ENCODE measurements at places on chromosomes 6 and 20. TPM values are rescaled to one million over a fixed set of nuclear protein-coding genes. Genes with fewer than 3 reads are reported as not detected.
A peak's percentile ranks its signal among the peaks of the same experiment; 100 is the strongest.

Gene BPIFA1
- total RNA-seq: not detected

DNA sequence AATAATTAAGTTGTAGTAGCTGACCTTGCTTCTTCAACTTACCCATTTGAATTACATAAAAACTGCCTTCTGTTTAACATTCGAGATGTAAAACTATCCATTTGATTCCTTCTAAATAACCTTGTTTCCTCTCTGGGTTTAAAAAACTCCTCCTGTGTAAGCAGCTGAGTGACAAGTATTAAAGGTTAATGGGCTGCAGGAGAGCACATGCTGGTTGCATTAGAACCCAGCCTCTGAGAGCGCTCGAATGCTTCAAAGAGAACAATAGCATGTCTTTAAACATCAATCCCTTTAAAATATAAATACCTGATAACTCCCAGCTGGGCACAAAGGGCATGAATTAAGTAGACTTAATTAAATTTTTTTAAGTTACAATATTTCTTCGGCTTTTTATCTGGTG lies 215.8 kb downstream of the EYA4 start:
- no peaks in the 10 kb centered on the region for H3K36me3 ChIP-seq
- H3K27ac ChIP-seq: no peak overlapping the region
- no peaks in the 10 kb centered on the region for H3K27me3 ChIP-seq
- H3K4me3 ChIP-seq: no peak overlapping the region

DNA sequence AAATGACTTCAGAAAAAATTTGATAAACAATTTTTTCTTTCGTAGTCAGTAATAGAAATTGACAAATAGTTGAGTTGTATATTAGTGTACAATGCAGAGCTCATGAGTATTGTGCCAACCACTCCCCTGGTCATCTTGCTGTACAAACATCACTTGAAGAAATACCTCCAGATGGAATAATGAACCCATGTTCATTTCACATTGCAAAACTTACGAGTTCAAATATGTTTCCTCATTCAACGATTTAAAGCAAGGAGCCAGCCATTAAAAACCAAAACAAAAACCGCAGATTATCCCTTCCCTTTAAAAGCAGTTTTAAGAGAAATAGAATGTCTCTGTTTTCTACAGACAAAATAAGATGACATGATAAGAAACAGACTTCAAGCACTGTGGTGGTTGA lies 62.5 kb downstream of the RALGAPA2 start:
- no peaks in the 10 kb centered on the region for H3K36me3 ChIP-seq
- DNase-seq: no peak
- H3K4me3 ChIP-seq: no peak overlapping the region
- H3K4me1 ChIP-seq: peaks cover 1% of the 10 kb centered on the region
- no peaks in the 10 kb centered on the region for H3K27me3 ChIP-seq

GRCh38 chr6:167851370-167851952 lies 24.8 kb downstream of the AFDN start:
- no peaks in the 10 kb centered on the region for H3K27me3 ChIP-seq
- DNase-seq: no peak
- H3K27ac ChIP-seq: no peak overlapping the region
- no peak overlapping the region for H3K4me3 ChIP-seq

GRCh38 chr20:47035026-47035590 lies 140.5 kb downstream of the EYA2 start:
- no peaks in the 10 kb centered on the region for H3K36me3 ChIP-seq
- H3K27ac ChIP-seq: no peak overlapping the region
- H3K4me3 ChIP-seq: no peak overlapping the region
- no peak for DNase-seq
- no peaks in the 10 kb centered on the region for H3K27me3 ChIP-seq

DNA sequence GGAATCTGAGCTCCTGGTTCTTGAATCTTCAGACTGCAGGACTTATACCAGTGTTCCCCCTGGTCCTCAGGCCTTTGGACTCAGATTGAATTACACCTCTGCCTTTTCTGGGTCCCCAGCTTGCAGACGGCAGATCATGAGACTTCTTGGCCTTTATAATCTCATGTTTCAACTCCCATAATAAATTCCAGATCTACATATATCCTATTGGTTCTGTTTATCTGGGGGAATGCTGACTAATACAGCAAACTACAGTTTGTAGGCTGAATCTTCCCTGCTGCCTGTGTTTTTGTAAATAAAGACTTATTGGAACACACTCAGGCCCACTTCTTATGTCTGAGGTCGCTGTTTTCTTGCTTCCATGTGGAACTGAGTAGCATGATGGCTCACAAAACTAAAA lies 184.7 kb downstream of the HDGFL1 start:
- H3K4me3 ChIP-seq: no peak overlapping the region
- no peak for DNase-seq
- no peak overlapping the region for H3K27ac ChIP-seq

DNA sequence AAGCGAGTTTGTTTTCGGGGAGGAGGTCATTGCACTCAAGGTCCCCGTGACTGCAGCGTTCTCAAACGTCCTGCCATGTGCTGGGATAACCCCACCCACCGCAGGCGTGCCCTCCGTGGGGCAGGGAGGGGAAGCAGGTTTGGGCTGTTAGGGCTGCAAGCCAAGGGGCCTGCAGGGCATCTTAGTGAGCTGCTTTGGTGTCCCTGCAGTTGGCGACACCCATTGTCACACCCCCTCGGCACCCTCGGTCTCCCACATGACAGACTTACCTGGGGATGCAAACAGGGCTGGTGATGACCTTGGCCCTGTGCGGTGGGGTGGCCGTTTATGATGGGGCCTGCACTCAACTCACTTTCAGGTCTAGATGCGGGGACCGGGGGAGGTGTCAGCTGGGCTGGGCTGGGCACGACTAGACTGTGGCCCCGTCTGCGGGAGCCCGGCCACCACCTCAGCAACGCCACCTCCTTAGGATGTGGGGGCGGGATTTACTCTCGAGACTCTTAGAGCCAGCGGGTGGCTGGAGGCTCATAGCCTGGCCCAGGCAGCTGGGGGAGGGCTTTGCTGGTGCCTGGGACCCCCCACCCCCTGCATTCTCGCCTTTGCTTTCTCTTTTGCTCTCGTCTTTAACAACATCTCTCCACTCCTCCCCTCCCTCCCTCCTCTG lies 6.5 kb upstream of the GATA5 start:
- DNase-seq: no peak
- no peaks in the 10 kb centered on the region for H3K27me3 ChIP-seq
- H3K36me3 ChIP-seq: no peaks in the 10 kb centered on the region
- H3K4me1 ChIP-seq: peaks cover 15% of the 10 kb centered on the region
- no peak overlapping the region for H3K27ac ChIP-seq

- H3K4me1 ChIP-seq: peaks cover 17% of the 10 kb centered on the region
- DNase-seq: peak; percentile 85
- no peaks in the 10 kb centered on the region for H3K36me3 ChIP-seq
- H3K4me3 ChIP-seq: no peak overlapping the region
These were observed 39.7 kb downstream of the TGM2 start for GRCh38 chr20:38125157-38126056.

DNA sequence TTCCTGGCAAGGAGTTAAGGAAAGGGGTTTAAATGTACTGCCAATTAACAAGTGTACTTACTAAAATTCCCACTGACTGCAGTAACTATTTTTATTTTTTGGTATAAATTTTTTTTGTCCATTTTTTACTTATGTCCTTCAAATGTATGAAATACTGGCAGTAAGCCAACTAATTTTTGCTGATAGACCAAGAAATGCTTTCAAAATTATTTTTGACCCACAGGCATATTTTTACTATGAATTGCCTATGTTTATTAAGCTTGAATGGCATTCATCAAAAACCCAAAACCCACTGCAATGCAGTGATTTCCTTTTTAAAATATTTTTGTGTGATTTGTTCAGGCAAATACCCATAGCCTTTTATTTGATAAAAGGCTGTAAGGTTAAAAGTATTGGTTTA lies 560.1 kb downstream of the UTRN start:
- no peak for DNase-seq
- no peaks in the 10 kb centered on the region for H3K4me1 ChIP-seq
- no peaks in the 10 kb centered on the region for H3K36me3 ChIP-seq
- no peak overlapping the region for H3K4me3 ChIP-seq
- no peak overlapping the region for H3K27ac ChIP-seq
- no peaks in the 10 kb centered on the region for H3K27me3 ChIP-seq

Gene PKHD1
- total RNA-seq: 0.05 TPM

- no peak overlapping the region for H3K4me3 ChIP-seq
- no peaks in the 10 kb centered on the region for H3K27me3 ChIP-seq
- H3K27ac ChIP-seq: no peak overlapping the region
These were observed 236.9 kb downstream of the CD109 start for GRCh38 chr6:73932866-73933265.

Gene PLA2G7
- 0.18 TPM for total RNA-seq

Gene ID4
- total RNA-seq: 49.2 TPM

DNA sequence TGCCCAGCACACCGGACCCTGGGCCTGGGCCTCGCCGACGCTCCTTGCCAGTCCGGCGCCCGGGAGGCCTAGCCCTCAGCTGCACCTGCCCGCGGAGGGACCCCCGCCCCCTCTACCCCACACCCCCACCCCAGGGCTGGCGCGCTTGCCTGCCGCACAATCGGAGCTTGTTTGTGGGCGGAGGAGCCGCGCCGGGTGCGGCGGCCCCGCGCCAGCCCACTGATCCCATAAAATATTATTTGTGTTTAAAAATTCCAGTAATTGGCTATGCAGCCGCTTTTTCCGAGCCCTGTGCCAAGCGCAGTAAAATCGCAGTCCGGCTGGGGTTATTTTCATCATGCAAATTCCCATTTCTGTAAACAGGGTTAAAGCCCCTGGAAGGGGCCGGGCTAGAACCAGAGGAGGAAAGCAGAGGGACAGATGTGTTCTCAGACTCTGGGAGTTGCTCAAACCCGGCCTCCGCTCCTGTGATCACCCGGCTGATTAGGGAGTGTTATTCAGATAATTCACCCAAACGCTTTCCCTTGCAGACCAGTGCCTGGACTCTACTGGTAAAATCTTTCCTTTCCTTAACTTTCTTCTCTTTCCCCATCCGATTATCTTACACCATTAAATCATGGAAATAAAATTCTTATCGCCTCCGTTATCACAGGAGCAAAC lies 93.1 kb downstream of the NCR2 start:
- H3K27ac ChIP-seq: peak overlapping the region; percentile 42
- H3K4me1 ChIP-seq: peaks cover 14% of the 10 kb centered on the region
- H3K36me3 ChIP-seq: no peaks in the 10 kb centered on the region
- DNase-seq: peak; percentile 58

DNA sequence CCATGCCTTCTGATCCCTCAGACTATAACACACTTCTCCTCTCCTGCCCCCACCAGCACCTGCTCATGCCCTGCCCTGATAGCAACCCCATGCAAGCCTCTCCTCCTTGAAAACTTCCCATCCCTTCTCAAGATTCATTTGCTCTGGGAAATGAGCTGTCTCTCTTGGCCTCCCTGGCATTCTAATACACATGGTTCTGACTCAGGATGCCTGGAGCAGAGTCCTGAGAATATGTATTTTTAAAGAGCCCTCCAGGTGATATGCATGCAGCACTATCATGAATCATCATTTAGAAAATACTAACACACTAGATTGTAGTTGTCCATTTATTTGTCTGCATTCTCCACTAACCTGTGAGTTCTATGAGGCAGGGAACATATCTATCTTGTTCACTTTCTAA lies 26.6 kb downstream of the HDGFL1 start:
- H3K27me3 ChIP-seq: no peaks in the 10 kb centered on the region
- H3K4me1 ChIP-seq: no peaks in the 10 kb centered on the region
- no peaks in the 10 kb centered on the region for H3K36me3 ChIP-seq

DNA sequence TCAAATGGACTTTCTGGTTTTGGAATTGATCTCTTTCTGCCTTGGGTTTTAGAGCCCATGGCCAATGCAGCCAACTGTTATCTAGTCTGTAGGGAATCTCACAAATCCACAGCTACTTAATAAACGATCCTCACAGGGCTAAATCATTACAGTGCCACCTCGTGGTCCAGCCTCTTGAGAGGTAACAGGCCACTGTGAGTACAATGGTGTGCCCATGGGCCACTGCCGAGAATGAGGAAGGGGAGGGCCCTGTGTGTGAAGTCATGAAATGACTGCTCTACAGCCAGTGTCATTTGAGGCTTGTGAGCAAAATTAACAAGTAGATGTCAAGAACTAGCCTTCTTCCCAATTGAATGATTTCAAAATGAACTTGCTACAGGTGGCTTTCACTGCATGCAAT lies 54.3 kb upstream of the GMPR start:
- no peak overlapping the region for H3K4me3 ChIP-seq
- H3K36me3 ChIP-seq: no peaks in the 10 kb centered on the region
- no peak overlapping the region for H3K27ac ChIP-seq

- DNase-seq: no peak
- H3K36me3 ChIP-seq: no peaks in the 10 kb centered on the region
- H3K27me3 ChIP-seq: no peaks in the 10 kb centered on the region
These were observed 17.3 kb downstream of the GGTLC1 start for GRCh38 chr20:23971310-23971709.

Gene GLYATL3
- total RNA-seq: not detected

Gene RIPPLY2
- 0.23 TPM for total RNA-seq

Gene KHDC1L
- not detected for total RNA-seq

Gene BPIFB4
- total RNA-seq: not detected

Gene ULBP3
- total RNA-seq: 0.66 TPM

DNA sequence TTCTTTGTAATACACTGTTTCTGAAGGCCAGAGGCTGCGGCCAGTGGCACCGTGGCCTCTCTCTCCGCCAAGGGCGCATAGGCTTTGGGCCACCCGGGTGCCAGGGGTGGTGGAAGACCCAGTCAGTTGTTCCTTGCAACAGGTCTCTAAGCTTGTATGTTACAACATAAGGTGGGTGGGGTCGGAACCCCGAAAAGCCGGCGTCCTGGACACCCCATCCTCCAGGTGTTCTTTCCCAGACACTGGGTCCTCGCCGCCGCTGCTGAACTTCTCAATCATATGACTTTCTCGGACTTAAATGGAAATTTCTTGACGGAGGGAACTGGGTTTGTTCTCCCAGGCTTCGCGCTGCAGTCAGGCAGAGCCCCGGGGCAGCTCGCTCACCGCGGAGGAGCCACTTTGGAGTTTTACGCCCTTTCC lies 983 bp upstream of the KCNQ5 start:
- peaks cover 6% of the 10 kb centered on the region for H3K4me1 ChIP-seq
- H3K36me3 ChIP-seq: no peaks in the 10 kb centered on the region
- H3K27ac ChIP-seq: no peak overlapping the region
- no peak for DNase-seq
- H3K4me3 ChIP-seq: no peak overlapping the region
- H3K27me3 ChIP-seq: no peaks in the 10 kb centered on the region

GRCh38 chr20:53767206-53767930 lies 173.7 kb upstream of the ZNF217 start:
- no peak overlapping the region for H3K27ac ChIP-seq
- H3K4me1 ChIP-seq: no peaks in the 10 kb centered on the region
- no peaks in the 10 kb centered on the region for H3K36me3 ChIP-seq
- no peak overlapping the region for H3K4me3 ChIP-seq
- no peaks in the 10 kb centered on the region for H3K27me3 ChIP-seq

Gene TUBE1
- total RNA-seq: 24.3 TPM

- no peak for DNase-seq
- no peak overlapping the region for H3K27ac ChIP-seq
- no peaks in the 10 kb centered on the region for H3K27me3 ChIP-seq
- H3K4me3 ChIP-seq: no peak overlapping the region
- no peaks in the 10 kb centered on the region for H3K36me3 ChIP-seq
These were observed 70.4 kb upstream of the IPCEF1 start for GRCh38 chr6:154426997-154427396.

- H3K27ac ChIP-seq: no peak overlapping the region
- no peaks in the 10 kb centered on the region for H3K4me1 ChIP-seq
- no peak for DNase-seq
- H3K4me3 ChIP-seq: no peak overlapping the region
- H3K36me3 ChIP-seq: no peaks in the 10 kb centered on the region
- H3K27me3 ChIP-seq: no peaks in the 10 kb centered on the region
These were observed 12.8 kb downstream of the NPEPL1 start for GRCh38 chr20:58705208-58705926.

- no peak overlapping the region for H3K27ac ChIP-seq
- H3K27me3 ChIP-seq: no peaks in the 10 kb centered on the region
- no peak for DNase-seq
- no peaks in the 10 kb centered on the region for H3K36me3 ChIP-seq
These were observed 122.8 kb upstream of the EEF1E1 start for GRCh38 chr6:8225113-8225512.

- H3K4me3 ChIP-seq: no peak overlapping the region
These were observed 18.1 kb downstream of the TOP1 start for GRCh38 chr20:41046716-41047115.

Measured in ovary (tissue), 10 donors.